Stimulated activated CD8-positive, alpha-beta memory T cell treated with anti-CD3 and anti-CD28 coated beads, Interleukin-7, amount 100 ng/mL, for 4 hours (primary cell): ENCODE measurements at places on chromosomes 1 and 21.

DNA sequence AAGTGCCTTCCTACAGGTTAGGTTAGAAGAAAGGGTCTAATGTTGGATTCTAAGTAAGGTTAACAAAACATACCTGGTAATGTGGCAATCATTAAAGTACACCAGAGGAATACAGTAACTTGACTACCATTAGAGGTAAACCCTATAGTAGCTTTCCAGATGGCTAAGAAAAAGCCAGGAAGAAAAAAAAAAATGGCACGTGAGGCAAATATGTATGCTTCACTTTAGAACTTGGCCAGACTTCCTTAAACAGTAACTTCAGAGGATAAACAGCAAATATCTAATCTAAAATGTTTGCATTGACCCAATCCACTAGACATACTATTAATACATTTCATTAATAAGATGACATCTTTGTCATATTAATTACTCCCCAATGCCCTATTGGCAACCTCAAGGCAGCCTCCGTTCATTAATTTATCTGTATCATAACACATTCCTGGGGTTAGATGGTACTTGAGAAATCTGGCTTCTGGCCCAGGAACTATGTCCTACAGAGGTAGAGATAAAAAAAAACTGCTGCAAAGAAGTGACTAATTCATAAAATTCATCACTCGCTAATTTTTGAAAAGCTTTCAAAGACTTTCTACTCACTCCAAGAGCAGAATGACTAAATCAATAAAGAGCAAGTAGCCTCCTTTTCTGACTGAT, 5.8 kb downstream of the DCAF8 start:
- DNase-seq: no peak

GRCh38 chr1:68758666-68759209, 261.9 kb upstream of the DEPDC1 start:
- DNase-seq: no peak

DNA sequence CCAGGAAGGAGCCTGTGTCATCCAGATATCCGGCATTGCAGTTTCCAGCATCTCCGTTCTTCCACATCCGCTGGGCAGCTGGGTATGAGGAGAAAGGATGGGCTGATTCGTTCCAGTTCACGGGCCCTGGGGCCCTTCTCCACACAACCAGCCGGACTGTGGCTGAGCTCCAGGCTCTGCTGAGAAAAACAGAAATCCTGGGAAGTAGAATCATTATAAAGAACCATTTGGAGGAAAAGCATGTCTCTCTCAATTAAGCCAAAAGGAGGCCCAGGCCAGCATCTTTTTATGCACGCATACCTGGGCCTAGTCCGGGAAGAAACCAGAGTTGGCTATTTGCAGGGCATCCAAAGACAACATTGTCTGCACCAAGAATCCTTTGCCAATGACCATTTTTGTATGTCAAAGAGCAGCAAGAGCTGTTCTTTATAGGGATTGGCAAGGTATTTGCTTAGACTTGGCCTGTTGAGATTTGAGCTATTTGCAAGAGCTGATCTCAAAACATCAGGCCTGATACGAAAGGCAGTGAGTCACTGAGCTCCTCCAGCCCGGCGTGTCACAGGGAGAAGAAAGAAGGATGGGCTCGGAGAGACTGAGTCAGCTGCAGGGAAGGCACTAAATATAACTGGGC, 84.9 kb upstream of the ARHGEF16 start:
- no peak for DNase-seq

DNA sequence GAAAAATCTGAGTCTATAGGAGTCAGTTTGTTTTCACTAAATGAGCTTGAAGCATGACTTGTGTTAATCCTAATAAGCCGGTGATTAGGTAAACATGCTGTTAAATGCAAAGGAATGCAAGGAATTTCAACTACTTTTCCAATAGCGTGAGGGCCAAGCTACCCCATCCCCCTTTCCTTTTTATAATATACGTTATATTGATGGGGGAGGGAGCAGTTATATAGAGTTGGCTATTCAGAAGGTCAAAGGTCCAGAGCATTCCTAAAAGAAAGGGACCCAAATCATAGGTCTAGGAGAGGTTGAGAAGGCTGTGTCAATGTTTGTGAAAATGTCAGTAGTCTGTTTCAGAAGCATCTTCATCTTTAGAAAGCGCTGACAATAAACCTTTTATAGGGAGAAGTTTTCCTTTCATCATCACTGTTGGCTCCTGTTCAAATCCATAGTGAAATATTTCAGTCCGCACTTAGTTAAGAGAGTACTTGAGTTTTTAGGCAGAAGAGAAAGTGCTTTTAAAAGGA, 3.8 kb downstream of the CCN1 start:
- no peak for DNase-seq

DNA sequence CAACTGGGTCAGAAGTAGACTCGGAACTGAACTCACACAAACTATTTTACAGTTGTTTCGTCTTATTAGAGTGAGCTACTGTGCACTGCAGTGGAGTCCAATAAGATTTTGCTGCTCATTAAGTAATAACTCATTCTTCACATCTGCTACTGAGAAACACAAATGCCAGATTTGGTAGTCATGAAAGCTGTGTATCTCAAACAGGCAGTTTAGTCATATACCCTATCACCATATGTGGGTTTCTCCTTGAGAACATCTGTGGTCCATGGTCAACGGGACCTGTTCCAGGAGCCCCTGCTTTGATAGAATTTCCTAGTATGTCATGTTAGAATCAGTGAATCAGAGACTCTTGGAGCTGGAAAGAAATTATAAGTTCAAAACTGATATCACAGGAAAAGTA, 60.4 kb downstream of the ALG14 start:
- DNase-seq: no peak

DNA sequence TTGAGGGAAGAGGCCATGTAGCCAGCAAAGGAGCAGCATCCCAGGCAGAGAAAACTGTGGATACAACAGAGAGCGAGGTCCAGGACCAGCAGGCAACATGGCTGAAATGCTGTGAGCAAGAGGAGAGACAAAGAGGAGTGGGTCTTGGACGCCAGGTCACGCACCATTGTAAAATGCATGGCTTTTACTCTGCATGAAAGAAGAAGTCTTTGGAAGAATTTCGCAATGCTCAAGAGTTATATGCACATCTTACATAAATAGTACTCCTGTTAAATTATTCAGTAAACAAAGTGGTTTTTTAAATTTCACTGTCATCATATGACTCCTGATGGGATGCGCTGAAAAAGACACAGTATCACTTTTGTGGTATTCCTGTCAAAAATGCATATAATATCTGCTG, 3.5 kb downstream of the CD244 start:
- DNase-seq: no peak

DNA sequence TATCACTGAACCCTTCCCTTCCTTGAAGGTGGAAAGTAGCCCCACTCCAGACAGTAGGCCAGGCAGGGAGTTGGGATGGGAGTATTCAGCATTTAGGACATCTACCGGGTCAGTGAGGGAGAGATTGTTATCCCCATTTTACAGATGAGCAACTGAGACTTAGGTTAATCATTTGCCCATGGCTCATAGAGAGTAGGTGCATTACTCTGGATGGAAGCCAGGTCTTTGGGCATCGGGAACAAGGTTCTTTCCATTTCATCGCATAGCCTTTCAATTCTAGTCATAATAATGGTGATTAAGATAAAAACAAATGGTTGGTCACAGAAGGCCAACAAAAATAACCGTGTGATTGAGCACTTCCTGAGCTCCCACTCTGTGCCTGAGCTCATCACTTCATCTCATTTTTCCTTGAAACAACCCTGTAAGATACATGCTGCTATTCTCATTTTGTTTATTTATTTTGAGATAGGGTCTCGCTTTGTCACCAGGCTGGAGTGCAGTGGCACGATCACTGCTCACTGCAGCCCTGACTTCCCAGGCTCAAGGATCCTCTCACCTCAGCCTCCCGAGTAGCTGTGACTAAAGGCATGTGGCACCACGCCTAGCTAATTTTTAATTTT, 64.8 kb downstream of the NAV1 start:
- DNase-seq: no peak

GRCh38 chr1:27666791-27667254, 5.2 kb downstream of the IFI6 start:
- DNase-seq: no peak

DNA sequence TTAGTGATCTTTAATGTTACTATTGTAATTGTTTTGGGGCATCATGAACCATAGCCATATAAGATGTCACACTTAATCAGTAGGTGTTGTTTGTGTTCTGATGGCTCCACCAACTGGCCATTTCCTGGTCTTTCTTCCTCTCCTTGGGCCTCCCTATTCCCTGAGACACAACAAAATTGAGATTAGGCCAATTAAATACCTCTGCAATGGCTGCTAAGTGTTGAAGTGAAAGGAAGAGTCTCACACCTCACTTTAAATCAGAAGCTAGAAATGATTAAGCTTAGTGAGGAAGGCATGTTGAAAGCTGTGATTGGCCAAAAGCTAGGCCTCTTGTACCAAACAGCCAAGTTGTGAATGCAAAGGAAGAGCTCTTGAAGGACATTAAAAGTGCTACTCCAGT, 30.7 kb downstream of the PPP2R5A start:
- no peak for DNase-seq

DNA sequence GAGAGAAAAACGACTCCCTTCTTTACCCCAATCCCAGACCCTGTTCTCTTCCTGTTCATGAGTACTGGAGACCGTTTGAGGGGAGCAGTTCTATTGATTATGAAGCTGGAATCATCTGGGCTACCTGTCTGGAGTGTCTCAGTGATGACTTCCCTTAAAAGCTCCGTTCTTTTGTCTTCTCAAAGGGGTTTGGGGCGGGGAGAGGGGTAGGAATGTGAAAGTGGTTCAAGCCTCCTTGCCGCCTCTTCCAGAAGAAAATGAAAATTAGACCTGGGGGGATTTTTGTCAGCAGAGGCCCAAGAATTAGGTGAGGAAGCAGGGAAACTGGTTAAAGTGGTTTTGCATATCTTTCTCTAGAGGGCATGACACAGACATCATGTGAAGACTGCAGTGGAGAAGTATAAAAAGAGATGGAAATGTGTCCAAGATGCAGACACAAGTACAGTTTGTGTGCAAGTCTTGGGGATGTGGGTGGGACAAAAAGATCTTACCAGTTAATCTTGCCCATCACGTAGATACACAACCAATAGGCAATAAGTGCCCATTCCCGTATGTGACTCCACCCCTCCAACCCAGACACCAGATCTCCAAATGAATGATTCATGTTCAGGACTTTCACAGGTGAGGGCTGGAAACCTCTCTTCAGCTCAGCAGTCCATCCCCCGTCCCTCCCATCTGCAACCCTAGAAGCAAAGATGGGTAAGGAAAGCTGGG, 470 bp upstream of the MTMR11 start:
- DNase-seq: no peak

- no peak for DNase-seq
Measured at GRCh38 chr1:99814373-99814900, 35.7 kb upstream of the AGL start.

GRCh38 chr1:153734396-153735089, 6.7 kb downstream of the INTS3 start:
- DNase-seq: no peak

GRCh38 chr1:246602194-246602593, 35.9 kb downstream of the CNST start:
- no peak for DNase-seq

- DNase-seq: no peak
Measured at GRCh38 chr21:42525029-42525581, 11.5 kb downstream of the SLC37A1 start.

GRCh38 chr21:27314131-27314530, 347.2 kb upstream of the ADAMTS5 start:
- no peak for DNase-seq

DNA sequence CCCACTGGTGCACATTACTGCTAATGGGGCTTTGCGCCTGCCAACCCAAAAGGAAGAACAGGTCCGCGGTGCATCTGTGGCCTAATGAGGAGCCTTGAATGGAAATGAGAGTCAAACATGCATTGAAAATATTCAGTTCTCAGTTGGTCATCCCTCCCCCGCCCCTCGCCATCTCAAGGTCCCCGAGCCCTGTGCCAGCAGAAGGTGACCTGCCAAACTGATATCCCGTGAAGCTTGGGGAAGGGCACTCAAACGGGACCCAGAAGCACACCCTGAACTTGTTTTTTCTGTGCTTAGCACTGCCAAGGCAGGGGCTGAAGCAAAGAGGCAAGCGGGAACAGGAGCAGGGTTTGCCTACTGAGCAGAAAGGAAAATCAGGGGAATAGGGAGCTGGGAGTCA, 67.9 kb upstream of the ZNF648 start:
- DNase-seq: no peak

- no peak for DNase-seq
Measured at GRCh38 chr1:11653101-11653860, 948 bp downstream of the FBXO2 start.

GRCh38 chr1:228957535-228957934, 222.3 kb downstream of the RHOU start:
- DNase-seq: no peak

- DNase-seq: no peak
Measured at GRCh38 chr1:86841116-86841515, 72.8 kb downstream of the SELENOF start.

DNA sequence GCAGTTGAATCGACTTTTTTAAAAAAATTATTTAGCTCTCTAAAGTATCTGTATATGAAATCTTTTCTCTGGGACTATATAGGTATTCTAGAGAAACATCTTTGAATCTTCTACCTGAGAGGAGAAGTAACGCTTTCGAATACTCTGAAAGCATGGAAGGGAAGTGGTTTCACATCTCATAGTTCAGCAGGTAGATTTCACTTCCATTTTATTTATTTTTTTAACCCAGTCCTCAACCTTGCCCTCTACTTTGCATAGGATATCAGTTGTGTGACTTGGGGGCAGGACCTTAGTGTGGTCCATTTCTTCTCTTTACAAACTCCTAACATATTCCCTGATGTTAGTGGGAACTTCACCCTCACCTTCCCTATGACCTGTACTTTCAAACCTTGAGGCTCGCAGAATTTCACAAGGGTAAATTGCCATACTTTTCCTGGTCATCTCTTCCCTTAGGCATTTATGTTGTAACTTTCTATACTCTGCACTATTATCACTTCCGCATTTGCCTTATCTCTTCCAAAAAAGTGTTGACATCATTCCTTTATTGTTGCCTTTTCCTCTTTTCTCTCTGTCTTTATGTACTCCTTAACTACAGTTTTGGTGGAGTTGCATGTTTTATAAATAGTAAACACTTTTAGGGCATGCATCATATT, 1208.5 kb upstream of the ADGRL4 start:
- DNase-seq: no peak

GRCh38 chr1:56780826-56781225, 38.4 kb downstream of the FYB2 start:
- DNase-seq: no peak

GRCh38 chr1:224637515-224637914, 21.4 kb downstream of the CNIH3 start:
- DNase-seq: no peak
